ENCODE measurements at places on chromosomes 13 and 19.
A peak's percentile ranks its signal among the peaks of the same experiment; 100 is the strongest.

- no peak for DNase-seq
These were observed 32.2 kb downstream of the UFM1 start for GRCh38 chr13:38381890-38382289.

DNA sequence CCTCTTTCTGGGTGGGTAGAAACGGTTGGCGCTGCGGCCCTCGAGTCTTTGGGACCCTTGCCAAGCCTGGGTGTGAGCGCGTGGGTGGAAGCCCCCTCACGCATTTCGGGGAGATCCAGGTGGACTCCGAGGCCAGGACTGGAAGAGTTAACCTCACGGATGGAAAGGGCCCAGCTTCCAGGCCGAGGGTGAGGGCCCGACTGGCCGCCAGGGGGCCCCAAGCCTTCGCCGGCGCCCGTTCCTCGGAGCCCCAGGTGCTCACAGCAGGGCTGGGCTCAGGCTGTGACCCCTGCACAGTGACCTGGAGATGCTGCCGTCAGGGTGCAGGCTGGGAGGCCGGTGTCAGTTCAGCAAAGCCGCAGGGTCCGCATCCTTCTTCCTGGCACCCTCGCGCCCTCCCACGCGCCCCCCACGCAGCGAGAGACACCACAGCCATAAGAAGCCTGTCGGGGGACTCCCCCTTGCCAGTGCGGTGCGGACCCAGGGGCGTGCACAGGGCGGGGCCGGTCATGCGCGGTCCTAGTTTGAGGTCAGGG lies 34.2 kb upstream of the TMEM255B start:
- peak; percentile 81 for DNase-seq

- no peak for DNase-seq
These were observed 6.5 kb upstream of the RLN3 start for GRCh38 chr19:14021474-14021873.

DNA sequence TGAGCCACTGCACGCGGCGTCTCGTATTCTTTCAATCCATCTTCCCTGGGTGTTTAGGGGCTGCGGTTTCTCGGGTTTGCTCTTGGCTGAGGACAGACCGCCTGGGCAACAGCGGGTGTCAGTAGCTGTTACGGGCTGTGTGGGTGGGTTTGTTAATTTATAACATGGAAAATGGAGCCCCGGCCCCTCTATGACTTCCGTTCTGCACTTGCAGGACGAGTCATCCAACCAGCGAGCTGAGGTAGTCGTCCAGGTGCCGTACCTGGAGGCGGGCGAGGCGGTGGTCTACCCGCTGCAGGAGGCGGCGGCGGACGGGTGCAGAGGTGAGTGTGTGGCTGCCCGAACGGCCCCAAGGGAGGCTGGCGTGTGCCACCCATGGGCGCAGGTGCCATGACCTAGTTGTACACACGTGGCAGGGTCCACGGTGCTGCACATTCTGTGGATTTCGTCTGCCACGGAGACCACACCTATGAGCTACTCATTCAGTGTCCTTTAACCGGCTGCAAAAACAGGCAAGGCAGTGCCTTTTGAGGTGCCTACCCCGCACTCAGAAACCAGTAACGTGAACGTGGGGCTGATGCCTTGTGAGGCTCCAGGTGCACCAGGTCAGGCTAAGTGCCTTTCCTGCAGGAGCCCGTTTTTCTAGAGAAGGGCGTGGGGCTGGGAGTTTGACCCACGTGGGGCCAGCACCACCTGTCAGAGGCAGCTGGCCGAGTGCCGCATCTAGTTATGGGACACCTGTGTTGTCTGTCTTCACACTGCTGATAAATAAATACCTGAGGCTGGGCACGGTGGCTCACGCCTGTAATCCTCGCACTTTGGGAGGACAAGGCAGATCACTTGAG lies 10.9 kb downstream of the POLR2E start:
- no peak for DNase-seq

GRCh38 chr13:110359840-110360301 lies 52.8 kb downstream of the COL4A2 start:
- DNase-seq: no peak

Measured in midbrain (tissue), 1 donor.